ENCODE measurements at places on chromosomes 11 and 22.

- DNase-seq, result no peak
These were observed 9.8 kb downstream of the ZNF74 start for GRCh38 chr22:20403779-20404140.

DNA sequence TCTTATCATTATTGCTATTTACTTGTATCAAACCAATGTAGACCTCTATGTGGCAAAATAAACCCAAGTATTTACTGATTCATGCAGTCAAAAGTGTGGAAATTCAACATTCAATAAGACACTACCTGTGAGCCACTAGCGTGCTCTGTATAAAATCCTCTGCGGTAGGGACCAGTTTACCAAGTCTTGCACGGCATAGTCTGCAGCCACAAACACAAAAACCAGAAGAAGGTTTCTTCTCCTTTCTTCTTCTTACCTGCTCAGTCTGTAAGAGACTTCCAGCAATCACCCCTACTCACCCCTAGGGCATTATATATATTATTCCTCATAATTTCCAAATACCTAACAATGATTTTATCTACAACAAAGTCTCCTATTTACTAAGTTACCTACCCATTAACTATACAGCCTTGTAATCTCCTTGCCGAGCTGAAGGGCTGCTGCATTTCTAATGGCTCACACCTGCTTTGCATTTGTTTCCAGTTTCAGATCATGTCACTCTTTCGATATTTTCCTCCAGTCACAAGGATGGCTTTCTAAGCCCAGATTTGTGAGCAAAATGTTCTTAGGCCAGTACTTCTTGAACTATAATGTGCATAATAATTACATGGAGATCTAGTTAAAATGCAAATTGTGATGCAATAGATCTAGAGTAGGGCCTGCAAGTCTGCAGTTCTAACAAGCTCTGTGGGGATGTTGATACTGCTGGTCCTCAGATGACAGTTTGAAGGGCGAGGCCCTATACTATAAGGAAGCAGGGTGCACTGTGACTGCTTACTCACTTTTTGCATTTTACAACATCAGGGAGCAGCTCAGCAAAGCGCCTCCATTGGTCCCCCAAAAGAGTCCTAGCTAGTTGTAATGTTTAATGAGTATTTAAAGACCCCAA lies 191.9 kb upstream of the DDI1 start:
- DNase-seq, result no peak

- no peak for DNase-seq
These were observed 539 bp downstream of the SIRT3 start for GRCh38 chr11:235609-235996.

- DNase-seq, result no peak
These were observed 1.9 kb upstream of the CHKA start for GRCh38 chr11:68122936-68123539.

GRCh38 chr22:31954535-31955523 lies 10.5 kb downstream of the YWHAH start:
- no peak for DNase-seq

- no peak for DNase-seq
These were observed 11.6 kb downstream of the CD59 start for GRCh38 chr11:33724644-33725035.

- DNase-seq, result peak; percentile 45
These were observed 42.1 kb upstream of the ISX start for GRCh38 chr22:35023692-35024363.

DNA sequence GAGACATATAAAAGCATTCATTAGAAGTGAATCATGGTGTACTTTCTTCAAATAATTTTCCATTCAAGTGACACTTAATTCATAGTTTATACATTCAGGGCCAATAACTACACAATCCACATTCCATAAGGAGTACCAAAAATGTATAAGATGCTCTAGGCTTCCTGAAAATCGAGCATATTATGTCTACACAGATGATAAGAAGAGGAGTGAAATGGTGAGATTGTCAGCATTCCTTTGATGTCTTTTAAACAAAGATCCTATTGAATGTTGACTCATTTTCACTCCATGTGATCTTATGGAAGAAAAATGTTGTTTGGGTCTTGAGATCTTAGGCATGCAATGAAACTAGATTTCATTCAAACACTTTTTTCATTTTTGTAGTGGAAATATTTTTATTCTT lies 843.2 kb downstream of the KCNA4 start:
- DNase-seq, result no peak

DNA sequence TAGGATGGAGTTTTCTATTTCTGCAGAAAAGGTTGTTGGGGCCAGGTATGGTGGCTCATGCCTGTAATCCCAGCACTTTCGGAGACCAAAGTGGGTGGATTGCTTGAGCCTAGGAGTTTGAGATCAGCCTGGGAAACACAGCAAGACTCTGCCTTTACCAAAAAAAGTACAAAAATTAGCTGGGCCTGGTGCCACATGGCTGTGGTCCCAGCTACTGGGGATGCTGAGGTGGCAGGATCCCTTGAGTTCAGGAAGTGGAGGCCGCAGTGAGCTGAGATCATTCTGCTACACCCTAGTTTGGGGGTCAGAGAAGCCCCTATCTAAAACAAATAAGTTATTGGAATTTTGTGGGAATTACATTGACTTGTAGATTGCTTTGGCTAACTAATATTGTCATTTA lies 71.7 kb downstream of the FDX1 start:
- no peak for DNase-seq

DNA sequence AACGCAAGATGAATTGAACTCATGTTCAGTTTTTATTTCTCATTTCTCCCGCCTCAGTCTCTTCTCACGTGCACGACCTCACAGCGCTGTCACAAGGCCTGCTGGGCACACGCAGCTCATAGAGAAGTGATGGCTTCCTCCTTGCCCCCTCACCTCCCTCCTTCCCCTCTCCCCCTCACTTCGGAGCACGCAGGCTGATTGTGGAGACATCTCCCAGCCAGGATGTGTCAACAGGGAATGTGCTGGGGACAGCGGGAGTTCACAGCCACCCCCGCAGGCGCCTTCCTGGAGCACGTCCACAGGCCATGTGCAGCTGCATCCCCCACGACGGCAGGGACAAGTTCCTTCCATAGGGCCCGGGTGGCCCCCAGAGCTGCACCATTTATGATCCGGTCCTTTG lies 29.1 kb upstream of the KRTAP5-6 start:
- no peak for DNase-seq

- DNase-seq, result no peak
These were observed 13.1 kb downstream of the VSIG10L2 start for GRCh38 chr11:125958872-125959400.

DNA sequence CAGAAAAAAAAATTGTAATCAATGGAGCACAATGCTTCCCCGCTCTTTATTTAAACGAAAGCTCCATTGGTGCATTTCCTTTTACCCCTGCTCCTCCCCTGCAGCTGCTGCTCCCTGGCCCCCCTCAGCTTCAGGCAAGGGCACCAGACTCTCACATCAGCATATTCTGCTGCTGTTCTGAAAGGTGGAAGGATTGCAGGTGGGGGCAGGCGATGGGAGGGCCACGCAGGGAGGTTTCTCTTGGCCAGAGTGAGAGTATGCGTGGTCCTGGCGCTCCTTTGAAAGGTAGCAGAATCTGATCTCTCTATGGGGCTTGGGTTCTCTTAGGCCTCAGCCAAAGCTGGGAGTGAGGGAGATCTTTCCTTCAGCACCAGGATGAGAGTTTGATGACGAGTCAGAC lies 240.9 kb upstream of the CADM1 start:
- no peak for DNase-seq

DNA sequence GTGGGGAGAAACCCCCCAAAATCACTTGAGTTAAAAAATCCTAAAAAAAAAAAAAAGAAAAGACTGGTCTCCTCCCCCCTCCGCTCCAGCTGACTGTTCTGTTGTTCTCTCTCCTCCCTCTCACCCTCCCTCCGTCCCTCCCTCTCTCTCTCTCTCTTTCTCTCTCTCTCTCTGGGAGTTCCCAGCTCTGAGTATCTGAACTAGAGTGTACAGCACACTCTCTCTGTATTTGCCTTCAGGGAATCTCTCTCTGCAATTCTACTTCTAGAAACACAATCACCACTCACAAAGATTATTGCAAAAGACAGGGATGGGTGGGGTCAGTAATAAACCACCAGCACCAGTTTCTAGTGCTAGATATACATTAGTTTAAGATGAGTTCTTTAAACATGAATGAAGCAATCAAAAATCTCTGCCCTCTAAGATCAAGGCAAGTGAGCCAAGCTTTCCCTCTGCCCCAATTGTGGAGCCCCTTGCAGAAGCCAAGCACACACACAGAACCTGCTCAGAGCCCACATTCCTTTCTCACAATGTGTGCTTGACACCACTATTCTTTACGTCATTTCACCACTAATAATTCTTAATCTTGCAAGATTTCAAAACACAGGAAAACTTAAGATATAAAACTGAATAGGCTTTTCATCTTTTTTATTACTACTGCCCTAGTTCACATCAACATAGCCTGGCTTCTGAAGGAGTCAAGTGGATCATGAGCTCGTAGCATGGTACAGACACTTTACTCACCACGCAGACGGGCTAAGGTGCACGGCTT lies 133.5 kb downstream of the RBFOX2 start:
- DNase-seq, result no peak

DNA sequence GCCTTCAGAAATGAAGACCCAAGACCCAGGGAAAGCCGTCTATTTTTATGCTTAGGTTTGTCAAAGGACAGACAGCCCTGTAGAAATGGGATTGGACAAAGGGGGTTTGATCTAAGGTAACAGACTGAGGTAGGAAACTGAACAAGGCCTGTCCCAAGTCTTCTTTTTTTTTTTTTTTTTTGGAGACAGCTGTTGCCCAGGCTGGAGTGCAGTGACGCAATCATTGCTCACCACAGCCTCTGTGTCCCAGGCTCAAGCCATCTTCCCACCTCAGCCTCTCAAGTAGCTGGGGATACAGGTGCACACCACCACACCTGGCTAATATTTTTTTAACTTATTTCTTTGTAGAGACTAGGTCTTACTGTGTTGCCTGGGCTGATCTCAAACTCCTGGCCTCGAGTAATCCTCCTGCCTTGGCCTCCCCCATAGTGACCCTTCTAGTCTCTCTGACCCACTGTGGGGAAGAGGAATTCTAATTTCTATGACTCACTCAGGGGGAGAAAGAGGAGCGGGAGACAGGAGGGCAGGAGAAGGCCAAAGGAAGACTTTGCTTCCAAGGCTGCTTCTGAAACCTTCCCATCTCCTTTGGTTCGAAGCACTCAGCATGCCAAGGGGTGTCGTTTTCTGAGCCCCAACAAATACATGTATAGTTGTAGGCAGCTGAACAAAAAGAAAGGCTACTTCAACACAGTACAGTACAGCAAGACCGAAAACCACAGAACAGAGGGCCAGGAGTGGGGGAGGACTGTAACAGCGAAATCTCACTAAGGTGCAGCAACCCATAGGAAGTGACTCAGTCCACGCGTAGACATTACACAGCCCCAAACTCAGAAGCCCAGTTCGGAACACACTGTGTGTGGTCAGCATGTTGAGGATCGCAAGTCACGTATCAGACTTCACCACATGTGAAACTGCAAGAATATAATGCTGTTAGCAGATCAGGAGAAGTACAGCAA lies 872 bp downstream of the TMA7B start:
- DNase-seq, result no peak

All from D721Med (cell line).